ENCODE measurements at places on chromosomes 13 and 19.

DNA sequence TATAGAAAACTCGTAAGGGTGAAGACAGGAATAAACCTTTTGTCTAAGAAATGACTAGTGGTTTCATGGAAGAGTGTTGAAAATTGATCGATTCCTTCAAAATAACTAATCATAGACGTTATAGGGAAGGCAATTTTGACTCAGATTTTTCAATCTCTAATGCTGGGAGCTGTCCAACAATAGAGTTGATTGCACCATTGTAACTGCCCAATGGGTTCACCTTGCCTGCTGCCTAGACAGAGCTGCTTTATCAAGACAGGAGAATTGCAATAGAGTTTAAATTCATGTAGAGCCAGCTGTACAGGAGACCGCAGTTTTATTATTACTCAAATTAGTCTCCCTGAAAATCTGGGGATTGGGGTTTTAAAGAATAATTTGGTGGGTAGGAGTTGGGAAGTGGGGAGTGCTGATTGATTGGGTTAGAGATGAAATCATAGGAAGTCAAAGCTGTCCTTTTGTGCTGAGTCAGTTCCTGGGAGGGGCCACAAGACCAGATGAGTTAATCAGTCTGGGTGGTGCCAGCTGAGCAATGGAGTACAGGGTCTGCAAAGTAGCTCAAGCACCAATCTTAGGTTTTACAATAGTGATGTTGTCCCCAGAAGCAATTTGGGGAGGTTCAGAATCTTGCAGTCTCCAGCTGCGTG is 16.8 kb upstream of the ADGRE2 start:
- no peak for DNase-seq

GRCh38 chr19:5789886-5790558 is 941 bp downstream of the DUS3L start:
- DNase-seq, result no peak

DNA sequence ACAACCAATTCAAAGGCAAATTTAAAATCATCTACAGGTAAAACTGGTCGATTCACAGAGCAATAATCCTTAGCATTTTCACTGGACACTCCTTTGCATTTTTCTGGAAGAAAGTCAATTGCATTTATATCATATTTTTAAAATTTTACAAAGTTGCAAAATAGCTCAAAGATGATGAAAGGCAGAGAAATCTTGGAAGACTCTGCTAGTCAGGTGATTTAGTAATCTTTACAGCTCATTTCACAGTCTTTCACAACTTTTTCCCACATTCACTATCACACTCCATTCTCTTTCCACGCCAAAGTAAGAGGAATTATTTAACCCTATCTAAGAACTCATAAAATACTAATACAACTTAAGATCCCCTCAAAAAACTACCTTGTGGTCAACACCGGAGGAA is 1063.8 kb downstream of the EFNB2 start:
- no peak for DNase-seq

- no peak for DNase-seq
These were observed 236.4 kb downstream of the ATP8A2 start for GRCh38 chr13:25608181-25608580.

DNA sequence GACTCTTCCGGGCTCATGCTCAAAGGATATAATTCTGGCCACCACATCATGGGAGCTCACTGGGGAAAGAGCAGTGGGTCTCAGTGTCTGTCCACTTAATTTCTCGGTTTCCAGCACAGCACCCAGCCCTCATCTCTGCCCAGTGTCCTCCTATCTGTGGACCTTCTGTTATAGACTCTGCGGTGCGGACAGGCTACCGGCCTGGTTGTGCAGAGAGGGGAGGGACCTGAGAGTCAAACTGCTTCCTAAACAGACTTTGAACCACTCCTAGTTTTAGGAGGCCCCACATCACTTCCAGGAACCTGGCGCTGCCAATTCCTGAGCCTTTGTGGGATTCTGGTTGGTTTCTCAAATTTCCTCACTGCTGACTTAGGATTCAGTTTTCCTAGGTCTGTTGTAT is 59.8 kb upstream of the MED4 start:
- no peak for DNase-seq

DNA sequence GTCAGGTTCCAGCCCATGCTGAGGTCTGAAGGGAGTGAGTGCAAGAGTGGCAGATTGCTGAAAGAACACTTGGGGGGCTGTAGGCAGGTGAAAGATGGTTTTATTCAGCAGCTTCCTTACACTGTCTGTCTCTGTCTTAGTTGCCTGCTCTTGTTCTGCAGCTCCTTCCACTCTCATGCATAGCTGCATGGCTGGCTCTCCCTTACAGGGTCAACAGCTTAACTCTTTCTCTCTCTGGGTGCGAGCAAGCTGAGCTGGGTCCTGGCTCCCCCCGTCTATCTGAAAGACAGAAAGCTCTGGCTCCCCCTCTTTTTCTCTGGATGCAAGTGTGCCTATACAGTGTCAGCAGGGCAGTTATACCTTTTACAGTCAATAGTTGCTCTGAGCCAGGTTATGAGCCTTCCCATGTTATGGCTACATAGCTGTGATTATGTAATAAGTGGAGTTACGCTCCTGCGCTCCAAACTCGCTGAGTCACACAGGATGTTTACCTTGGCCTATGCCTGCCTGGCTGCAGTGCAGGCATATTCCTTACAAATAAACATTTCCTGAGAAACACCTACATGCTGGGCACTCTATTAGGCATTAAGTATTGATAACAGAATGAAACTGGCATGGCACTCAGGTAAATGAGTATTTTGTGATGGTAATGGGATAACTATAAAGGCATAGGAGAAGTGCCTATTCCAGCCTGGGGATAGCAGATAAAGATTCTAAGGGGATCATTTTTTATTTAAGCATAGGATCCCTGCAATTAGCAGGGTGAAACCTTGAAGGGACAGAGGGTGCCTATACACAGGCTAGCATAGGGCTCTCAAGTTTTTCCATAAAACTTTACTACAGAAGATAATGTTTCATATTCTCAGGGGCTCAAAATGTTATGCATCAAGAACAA is 826.9 kb upstream of the PCDH9 start:
- DNase-seq, result no peak

DNA sequence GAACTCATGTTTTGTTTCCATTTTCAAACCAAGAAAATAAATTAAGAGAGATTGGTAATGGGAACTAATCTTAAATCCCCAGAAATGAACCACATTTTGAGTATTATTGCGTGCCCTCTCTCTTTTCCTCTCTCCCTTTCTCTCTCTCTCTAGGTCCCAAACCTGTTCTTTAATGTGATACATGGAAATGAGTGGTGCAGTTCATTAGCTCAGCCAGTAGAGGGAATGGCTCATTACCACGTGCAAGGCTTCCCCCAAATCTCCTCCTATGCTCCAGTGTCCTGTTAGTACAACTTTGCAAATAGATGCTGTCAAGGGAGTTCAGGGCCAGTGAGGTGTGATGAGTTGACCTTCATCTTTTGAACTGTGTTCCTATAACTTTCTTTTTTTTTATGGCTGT is 178.4 kb downstream of the FGF9 start:
- DNase-seq, result no peak

DNA sequence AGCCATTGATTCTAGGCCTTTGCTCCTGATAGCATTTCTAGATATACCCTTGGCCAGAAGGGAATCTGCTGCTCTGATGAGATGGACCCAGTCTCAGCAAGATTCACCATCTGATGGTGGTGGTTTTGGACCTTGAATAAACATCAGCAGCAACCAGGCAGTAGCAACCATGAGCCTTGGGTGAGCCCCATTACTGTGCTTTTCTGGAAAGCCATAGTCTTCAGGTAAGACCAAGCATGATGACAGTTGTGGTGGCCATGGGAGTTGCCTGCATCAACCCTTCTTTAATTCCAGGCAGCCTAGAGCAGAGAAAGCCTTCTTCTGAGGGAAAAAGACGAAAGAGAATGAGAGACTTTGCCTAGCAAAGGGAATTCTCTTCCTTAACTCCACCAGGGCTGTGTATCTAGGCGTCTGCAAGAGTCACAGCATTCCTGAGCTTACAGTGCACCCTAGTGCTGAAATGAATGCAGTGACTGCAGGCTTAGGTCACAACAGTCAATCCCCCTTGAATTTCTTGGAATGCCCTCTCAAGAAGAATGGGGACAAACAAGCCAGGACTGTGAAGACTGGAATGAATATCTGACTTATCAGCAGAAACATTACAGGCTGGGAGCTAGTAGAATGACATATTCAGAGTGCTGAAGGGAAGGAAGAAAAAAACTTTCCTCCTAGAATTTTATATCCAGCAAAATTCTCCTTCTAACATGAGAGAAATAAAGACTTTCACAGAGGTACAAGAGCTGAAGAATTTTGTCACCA is 942.4 kb upstream of the PCDH20 start:
- DNase-seq, result no peak

DNA sequence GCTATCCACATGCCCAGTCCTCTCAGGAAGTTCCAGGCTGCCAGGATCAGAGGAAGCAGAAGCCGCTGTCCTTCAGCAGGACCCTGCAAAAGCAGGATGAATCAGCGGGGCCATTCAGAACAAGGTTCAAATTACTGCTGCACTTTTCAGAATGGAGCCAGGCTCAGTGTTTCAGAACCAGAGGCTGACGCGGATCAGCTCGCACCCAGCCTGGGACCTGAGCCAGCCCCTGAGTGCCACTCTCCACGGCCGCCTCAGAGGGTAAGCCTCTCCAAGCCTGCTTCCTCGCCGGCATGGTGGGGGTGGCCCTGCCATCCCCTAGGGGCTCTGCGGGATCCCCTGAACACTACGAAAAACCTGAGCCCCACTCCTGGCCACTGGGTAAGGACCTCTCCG is 24.7 kb downstream of the RASA3 start:
- no peak for DNase-seq

GRCh38 chr19:28601723-28602440 is 611.1 kb downstream of the UQCRFS1 start:
- no peak for DNase-seq

- no peak for DNase-seq
These were observed 24.7 kb downstream of the NFIX start for GRCh38 chr19:13020002-13020414.

GRCh38 chr13:99208845-99209527 is 8.3 kb downstream of the UBAC2 start:
- DNase-seq, result no peak

- DNase-seq, result no peak
These were observed 80.6 kb upstream of the CLDN10 start for GRCh38 chr13:95471960-95472359.

GRCh38 chr13:65532231-65532630 is 1697.9 kb downstream of the PCDH9 start:
- DNase-seq, result no peak

DNA sequence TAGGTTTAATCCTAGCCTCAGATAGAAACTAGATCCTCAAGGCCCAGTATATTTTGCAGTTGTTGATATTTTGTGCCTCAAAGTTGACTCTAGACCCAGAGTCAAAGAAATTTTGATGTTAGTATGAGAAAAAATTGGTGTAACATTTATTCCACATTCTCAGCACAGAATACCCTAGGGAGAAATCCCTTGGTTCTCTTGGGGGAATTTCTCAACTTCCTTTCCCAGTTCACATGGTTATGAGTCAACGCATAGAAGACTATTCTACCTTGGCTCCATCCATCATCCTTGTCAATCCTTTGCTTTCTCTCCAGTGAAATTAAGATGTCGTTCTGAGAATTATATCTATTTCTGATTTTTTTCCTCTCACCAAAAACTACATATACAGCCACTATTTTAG is 145.3 kb downstream of the POSTN start:
- no peak for DNase-seq

DNA sequence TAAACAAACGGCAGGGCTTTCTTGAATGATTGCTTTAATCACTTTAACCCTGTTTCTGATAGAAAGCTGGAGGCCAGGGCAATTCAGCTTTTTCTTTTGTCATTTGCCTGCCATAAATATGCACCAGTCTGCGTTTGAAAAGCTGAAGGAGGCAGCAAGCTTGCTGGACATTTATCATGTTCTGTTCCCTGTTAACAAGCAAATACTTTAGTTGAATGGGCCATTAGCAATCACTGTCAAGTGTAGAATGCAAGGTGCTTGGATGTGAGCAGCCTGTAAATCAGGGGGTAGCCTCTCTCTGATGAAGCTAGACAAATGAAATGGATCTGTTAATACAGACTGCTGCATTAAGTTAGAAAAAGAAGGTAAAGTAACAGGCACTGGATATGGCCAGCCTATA is 7.6 kb downstream of the EFNB2 start:
- DNase-seq, result no peak

DNA sequence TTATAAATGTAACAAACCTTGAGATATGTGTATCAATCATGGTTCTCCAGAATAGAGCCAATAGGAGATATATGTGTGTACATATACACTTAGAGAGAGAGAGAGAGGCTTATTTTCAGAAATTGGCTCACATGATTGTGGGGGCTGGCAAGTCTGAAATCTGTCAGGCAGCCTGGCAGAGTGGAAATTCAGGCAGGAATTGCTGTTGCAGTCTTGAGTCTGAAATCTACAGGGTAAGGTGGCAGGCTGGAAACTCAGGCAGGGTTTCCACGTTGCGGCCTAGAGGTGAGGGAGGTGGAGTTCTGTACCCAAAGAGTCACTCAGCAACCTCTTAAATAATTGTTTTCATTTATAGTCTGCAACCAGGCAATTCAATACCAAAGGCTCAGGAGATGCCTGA is 218.4 kb downstream of the B3GLCT start:
- no peak for DNase-seq

DNA sequence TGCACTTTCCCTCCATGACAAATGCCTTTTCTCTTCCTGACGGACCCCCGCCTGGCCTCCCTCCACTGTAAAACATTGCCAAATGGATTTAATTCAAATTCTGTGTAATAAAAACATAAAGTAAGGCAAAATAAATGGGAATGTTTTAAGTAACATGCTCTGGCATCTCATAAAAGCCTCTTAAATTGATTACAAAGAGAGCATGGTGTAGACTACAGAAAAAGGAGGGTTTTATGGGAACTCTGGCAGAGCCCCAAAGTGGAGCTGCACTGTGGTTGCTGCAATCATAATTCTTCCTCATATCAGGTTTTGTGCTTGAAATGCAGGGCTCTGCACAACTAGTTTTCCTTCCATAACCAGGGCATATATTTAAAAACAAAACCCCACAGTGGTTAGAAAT is 44.3 kb upstream of the SIAH3 start:
- DNase-seq, result no peak

DNA sequence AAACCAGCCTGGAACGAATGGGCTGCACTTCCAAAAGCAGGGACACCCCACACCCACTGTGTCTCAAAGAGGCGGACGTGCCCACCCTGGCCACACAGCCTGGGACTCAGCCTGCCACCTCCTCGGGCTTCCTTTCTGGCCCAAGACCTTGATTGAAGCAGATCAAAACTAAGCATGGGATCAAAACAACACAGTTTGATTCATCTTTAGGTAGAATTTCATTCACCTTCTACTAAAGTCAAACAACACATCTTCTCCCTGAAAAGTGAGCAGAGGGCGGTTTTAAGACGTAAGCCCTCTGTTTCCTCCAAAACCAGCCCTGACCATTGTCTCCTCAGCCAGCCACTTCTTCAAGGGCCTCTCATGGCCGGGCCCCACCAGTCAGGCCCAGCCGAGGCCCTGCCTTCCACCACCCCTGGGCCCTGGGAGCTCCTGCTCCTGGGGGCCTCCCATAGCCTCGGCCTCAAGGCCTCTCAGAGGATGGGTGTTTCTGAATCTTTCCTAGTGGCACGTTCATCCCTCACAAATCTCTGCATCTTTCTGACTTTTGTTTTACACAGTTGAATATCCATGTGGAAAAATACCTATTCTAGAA is 6.3 kb upstream of the F10 start:
- DNase-seq, result no peak

Data from AG04449 (cell line).